SIG-M5 (cell line): ENCODE measurements at places on chromosomes 12 and 14.

DNA sequence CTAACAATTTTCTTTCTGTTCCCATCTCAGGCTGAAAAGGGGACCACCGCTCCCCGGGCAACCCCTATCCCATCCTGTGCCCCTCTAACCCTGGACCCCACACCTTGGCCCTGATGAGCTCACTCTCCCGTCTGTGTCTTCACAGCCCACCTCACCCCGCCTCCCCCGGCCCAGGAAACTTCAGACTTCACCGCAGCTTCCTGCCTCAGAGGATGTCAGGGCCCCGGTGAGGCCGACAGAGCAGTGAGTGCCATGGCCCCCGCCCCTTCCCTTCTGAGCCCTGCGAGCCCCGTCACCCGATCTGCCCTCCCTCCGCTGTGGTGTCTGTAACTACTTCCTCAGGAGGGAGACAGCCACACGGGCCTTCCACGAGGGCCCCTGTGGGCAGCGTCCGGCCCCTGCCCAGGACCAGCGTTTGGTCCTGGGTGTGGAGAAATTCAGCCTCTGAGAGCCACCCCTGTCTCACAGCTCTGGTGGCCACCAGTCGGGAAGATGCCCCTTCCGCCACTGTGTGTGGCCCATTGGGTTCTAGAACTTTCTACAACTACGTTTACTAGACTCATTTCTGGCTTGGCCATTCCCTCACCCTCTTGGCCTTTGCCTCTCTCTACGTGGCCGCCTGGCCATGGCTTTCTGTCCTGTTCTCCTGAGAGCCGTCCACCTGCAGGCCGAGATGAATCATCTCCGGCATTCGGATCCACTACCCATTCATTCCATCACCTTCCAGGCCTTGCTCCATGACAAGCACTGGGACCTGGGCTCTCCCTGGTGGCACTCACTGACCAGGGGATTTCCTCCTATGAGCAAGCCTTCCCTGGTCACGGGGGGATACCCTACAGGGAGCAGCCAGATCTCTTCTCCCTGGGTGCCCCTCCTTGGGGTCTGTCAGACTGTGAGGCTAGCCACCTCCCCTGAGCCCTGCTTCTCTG is 3.4 kb downstream of the RHOF start:
- peak; percentile 65 for DNase-seq

GRCh38 chr12:107025671-107026070 is 38.7 kb upstream of the MTERF2 start:
- no peak for DNase-seq

DNA sequence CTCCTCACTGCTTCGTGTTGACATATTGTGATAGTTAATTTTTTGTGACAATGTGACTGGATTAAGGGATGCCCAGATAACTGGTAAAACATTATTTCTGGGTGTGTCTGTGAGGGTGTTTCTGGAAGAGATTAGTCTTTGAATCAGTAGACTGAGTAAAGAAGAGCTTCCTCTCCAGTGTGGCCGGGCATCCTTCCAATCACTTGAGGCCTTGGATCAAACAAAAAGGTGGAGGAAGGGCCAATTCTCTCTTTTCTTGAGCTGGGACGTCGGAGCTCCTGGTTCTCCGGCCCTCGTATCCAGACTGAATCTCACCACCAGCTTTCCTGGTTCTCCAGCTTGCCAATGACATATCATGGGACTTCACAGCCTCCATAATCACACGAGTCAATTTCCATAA is 240.4 kb downstream of the CHST11 start:
- DNase-seq: no peak

- DNase-seq: no peak
These were observed 4.1 kb upstream of the LMO3 start for GRCh38 chr12:16610001-16610585.

DNA sequence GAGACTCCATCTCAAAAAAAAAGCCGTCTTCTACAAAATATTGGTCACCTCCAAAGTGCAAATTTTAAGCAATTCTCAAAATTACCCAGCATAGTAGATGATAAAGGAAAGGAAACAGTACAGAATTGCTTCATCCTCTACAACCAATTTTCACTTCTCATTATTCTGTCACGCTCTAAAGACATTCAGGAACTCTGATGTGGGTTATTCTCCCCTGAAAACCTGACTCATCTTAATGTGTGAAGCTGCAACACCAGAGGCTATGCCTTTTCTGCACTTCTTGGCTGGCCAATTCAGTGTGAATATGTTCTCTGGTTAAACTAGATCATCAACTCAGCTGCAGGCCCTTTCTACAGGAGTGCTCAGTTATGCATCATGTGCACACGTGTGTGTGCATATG is 11.0 kb downstream of the PTGER2 start:
- peak; percentile 73 for DNase-seq

DNA sequence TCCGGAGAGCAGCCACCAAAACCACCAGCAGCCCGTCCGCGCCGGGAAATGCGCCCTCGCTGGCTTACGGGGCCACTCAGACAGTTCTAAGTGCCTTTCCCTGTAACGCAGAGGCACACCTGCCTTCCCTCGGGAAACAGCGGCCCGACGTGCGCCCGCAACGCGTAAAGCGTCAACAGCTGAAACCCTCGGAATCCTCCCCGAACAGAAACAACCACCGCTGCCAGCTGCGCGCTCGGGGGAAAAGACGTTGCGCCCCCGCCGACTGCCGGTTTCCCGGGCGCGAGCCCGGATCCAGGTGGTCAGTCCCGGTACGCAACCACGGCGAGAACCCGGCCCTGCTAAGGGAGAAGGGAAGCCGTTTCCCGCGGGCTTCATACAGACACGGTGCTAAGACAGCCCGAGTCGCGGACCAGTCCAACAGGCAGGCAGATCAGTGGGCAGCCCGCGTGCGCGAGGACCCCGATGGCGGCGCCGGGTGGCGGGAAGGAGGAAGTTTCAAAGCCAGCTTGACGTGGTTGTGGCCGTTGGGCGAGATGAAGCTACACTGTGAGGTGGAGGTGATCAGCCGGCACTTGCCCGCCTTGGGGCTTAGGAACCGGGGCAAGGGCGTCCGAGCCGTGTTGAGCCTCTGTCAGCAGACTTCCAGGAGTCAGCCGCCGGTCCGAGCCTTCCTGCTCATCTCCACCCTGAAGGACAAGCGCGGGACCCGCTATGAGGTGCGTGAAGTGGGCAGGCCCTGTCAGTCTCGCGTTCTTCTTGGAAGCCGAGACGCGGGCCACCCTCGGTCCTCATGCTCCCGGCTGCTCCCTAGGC is at the start of gene LRR1:
TSS of gene LRR1 (plus strand) at position 456 of the 816 bp plus-strand sequence. CDS start at position 537, 81 bp downstream.
- no peak for DNase-seq

DNA sequence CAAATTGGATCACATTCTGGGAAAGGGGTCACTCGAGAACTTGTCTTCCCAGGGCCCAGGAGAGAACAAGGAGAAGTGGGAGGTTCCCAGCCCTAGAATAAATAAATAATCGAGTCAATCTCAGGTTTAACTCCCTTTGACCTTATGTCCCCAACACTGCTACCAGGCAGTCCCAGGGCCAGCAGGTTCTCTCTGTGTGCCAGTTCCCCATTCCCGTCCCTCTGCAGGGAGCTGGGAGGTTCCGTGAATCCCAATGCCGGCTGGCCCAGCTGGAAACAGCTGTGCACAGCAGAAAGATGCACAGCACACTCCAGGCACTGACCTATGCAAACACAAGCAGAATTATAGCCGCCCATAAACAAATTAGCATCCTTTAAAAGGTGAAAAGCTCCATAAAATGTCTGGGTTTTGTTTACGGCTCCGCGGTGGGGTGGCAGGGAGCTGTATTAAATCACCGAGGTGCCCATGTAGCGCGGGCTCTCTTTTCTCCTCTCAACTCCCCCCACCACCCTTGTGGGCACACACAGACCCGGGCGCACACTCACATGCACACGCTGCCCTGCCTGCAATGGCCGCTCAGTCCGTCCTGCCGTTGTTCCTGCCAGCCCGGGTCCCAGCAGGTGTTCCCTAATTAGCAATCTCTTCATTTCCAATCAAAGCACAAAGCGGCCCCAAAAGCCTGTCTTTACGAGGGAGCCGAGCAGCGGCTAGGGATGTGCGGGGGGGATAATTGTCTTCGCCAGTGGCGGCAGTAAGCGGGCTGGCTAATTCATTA is 46.6 kb upstream of the ESRRB start:
- no peak for DNase-seq

DNA sequence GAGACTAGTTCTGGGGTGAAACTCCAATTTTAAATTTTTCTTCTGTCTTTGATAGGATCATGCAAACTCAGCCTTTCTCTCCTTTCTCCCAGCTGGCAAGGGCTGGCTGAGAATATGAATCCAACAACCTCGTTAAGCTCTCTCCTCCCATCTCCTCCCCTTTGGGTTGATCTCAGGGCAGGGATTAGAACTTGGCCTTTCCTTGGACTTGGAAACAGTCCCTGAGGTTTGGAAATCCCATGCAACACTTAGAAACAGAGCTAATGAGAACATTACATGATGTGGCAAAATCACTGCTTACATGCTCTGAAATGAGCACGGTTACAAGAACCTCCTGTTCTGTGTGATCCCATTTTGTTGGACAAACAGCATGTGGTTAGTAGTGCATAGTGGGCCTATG is 31.6 kb downstream of the ACACB start:
- DNase-seq: no peak

GRCh38 chr12:57459750-57460467 is at the start of gene GLI1:
Gene GLI1 (plus strand): TSS chr12:57459785. CDS start chr12:57463692, 3,907 bp downstream.
- DNase-seq: no peak

DNA sequence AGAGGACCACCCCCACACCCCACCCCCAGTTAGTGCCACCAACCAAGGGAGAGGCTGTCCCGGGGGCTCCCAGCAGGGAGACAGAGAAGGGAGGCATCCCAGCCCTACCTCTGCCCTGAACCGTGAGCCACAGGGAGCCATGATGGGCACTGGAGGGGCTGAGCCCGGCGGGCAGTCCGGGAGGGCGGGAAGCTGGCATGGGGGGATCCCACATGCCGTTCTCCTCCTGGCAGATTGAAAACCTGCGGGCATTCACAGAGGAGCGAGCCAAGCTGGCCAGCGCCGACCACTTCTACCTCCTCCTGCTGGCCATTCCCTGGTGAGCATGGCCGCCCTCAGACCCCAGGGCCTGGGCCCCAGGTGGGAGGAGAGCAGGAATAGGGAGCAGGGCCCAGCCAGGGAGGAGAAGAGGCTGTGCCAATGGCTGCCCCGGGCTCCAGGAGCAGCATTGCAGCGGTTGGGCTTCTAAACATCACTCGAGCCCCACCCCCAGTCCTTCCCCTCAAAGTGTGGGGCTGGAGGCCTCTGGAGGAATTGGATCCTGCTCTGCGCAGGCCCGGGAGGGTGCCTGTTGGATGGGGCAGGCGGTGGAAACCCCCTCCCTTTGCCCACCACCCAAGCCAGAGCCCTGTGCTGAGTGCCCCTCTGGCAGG is 14.5 kb upstream of the ADSS1 start:
- no peak for DNase-seq

DNA sequence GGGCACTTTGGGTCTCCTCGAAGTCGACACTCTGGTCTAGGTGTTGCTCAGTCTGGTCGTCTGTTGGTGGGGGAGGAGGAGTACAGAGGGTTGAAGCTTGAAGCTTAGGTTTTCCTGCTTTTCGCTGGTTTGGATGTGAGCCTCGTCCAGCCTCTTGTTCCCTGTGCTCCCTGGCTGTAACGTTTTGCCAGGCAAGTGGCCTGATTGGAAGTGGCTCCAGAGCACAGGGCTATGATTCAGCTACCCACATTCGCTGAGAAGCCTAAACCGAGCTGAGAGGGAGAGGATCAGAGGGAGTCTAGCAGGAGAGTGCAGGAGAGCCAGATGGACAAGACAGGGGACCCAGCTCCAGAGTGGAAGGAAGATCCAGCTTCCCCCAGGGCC is 6.1 kb downstream of the HOXC10 start:
- DNase-seq: no peak

DNA sequence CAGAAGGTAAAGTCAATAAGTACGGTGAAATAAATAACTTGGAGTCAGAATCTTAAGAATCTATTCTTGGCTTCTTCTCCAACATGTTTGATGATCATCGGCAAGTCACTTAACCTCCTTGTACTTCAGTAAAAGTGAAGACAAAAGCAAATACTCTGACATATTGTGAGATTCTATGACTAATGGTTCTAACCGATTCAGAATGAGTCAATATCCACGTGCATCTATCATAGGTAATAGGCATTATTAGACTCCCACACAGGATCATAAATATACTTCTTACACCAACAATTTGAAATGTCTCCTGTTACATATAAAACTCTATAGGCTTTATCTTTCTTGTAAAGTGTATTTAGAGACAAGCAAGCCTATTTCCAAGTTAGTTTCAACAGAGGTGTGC is 144.4 kb upstream of the ATXN7L3B start:
- DNase-seq: no peak

GRCh38 chr12:19437996-19438395 is 1.3 kb upstream of the AEBP2 start:
- no peak for DNase-seq

- DNase-seq: no peak
These were observed 17.8 kb downstream of the RBM19 start for GRCh38 chr12:113948151-113948914.

GRCh38 chr14:69342928-69343525 is 55.1 kb downstream of the ERH start:
- no peak for DNase-seq

DNA sequence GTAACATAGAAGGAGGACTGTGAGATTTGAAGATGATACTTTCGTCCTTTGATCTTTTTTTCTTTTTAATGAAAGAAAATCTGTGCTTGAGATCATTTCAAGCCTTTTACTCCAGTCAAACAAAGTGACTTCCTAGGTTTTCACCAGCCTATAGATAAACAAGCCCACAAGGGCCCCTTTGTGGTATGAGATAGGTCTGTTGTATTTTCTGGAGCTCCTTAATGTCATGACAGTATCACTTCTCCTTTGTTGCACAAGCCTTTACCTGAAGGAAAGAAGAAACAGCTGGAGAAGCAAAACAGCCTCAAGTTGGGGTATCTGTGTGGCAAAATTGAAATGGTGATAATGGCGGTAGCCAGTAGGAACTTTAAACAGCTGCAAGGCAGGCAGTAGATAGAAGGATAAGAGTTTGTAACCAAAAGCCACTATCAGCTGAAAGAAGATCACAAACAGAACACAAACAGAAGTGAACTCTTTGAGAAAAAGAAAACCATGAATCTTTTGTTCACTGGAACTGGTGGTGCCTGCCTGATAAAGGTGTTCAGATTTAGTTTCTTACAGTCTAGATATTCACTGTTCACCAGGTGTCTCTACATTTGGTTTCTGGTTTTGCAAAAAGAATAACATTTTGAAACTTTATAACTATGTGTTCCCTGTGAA is 96.8 kb downstream of the LGR5 start:
- no peak for DNase-seq

GRCh38 chr12:24561411-24561871 is 387.5 kb downstream of the BCAT1 start:
- DNase-seq: no peak

DNA sequence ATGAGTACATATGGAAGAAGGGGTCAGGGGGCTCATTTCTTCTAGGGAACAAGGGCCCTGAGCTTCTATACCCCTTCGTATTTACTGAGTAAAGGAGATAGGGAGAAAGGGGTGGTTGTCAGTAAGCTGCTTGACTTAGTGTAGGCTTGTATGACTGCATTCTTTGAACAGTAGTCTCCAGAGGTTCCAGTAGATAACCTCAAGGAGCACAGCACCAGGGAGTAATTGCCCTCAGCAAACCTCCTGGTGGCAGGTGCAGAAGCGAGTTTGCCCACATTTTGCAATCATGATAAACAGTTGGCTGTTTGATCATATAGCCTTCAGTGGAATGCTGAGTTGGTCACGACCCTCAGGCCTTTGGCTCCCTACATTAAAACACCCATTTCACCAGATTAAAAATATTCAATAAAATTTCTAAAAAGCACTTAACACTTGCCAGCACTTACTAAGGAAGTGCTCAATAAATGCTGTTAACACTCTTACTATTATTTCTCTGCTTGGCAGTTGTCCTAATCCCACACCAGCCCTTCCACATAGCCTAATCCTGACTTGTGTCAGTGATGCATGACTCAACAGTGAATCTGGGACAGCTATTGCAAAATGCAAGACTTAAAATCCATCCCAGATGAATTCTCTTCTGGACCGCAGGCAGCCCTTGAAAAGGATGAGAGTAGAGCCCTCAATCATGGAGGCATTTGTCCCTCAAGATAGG is 3.7 kb upstream of the DHRS4L2 start:
- DNase-seq: no peak
